K562 (cell line): ENCODE measurements at places on chromosomes 1 and 21.

DNA sequence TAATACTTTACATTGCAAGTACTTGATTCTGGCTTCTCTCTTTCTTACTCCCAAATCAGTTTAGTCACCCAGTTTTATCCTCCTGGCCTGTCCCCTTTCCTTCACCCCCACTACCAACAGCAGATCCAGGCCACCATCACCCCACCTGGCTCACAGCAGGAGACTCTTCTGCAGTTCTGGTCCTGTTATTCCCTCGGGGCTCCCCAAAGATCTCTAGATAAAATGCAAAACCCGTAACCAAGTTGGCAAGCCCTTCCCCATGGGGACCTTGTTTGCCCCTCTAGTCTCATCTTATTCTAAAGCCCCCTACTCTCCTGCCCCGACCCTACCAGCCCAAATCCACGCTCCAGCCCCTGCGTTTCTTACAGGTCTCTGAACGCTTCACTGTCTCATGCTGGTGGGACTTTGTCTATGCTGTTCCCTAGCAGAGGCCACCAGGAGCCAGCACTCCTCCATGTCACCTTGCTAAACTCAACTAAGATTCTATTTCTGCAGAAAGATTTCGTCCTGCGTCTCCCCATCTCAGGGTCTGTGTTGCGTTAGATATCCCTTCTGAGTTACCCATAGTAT lies 4.0 kb downstream of the ABCG1 start:
- H3K36me3 ChIP-seq, result no peaks in the 10 kb centered on the region
- no peaks in the 10 kb centered on the region; the same call in 2 of the 3 replicates for H3K4me1 ChIP-seq
- DNase-seq, result no peak

DNA sequence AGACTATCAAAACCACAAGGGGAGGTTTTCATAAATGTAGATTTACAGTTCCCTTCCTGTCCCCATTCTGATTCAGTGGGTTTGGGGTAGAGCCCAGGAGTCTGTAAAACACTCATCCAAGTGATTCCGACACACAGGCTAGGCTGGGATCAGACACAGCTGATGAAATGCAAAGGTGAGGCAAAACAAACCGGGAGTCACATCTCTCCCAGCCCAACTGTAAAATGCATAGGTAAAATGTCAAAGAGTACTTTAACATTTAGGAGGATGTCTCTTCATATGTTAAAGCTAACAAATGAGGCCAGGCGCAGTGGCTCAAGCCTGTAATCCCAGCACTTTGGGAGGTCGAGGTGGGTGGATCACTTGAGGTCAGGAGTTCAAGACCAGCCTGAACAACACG lies 45.0 kb downstream of the ZNF281 start:
- H3K4me1 ChIP-seq, result no peaks in the 10 kb centered on the region
- no peak for DNase-seq
- H3K27me3 ChIP-seq, result peaks cover 30% of the 10 kb centered on the region
- no peaks in the 10 kb centered on the region for H3K36me3 ChIP-seq
- no peak overlapping the region for H3K4me3 ChIP-seq

DNA sequence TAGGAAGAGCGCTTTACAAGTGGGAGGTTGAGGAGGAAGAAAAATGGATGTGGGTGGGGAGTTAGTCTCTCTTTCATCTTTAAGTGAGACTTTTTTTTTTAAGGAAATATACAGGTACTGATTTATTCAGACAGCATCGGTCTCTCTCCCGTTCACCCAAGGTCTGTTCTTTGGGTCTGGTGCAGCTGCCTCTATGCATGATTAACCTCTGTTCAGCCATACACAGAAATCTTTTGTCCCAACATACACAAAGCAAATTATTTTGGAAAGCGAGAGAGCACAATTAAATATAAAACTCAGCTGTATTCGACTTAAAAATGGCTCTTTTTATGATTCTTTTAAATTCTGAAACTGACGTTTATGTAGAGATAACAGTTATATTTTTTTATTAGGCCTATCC lies 11.0 kb downstream of the PROX1 start:
- no peak overlapping the region for H3K27ac ChIP-seq
- peaks cover 9% of the 10 kb centered on the region; the same call in 2 of the 3 replicates for H3K4me1 ChIP-seq
- H3K27me3 ChIP-seq, result peaks cover 14% of the 10 kb centered on the region
- H3K36me3 ChIP-seq, result no peaks in the 10 kb centered on the region
- H3K4me3 ChIP-seq, result no peak overlapping the region

DNA sequence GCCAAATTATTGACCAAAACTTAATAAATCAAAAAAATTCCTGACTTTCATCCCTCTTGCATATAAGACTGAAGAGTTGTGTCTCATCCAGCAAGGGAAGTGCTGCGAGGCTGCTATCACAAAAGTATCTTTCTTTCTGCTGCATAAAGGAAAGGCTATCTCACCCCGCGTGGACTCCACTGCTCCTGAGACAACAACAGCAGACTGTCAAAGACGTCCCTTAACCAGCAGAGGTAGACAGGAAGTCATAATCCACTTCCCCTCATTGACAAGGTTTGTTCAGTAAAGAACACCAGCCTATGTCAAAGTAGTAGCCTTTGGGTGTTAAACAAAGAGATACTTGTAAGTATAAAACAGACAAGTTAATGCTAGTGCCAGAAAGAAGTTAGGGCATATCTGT lies 29.4 kb downstream of the VPS26C start:
- peaks cover 76% of the 10 kb centered on the region for H3K36me3 ChIP-seq
- DNase-seq, result no peak
- H3K27ac ChIP-seq, result peak overlapping the region; percentile 2; the same call in 1 of the 3 replicates
- peaks cover 3% of the 10 kb centered on the region; the same call in 1 of the 2 replicates for H3K4me1 ChIP-seq
- no peaks in the 10 kb centered on the region for H3K27me3 ChIP-seq
- no peak overlapping the region for H3K4me3 ChIP-seq

DNA sequence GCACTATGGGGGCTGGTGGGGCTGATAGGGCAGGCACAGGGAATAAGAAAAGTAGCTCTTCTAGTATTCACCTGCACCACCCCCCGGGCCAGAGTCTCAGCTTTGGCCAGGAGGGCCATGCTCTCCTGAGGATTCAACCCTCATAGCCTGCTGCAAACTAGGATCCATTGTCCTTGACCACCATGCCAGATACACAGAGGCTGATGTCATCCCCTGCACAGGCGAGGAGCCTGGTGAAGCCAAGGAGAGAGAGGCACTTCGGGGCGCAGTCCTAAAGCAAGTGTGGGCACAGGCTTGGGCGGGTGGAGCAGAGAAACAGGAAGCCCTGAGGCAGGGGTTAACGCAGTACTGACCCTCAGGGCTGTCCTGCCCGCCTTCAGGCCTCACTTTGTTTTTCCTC lies 29.5 kb downstream of the TMEM53 start:
- DNase-seq, result no peak
- H3K4me1 ChIP-seq, result no peaks in the 10 kb centered on the region
- no peak overlapping the region for H3K27ac ChIP-seq
- H3K27me3 ChIP-seq, result no peaks in the 10 kb centered on the region
- no peak overlapping the region for H3K4me3 ChIP-seq

DNA sequence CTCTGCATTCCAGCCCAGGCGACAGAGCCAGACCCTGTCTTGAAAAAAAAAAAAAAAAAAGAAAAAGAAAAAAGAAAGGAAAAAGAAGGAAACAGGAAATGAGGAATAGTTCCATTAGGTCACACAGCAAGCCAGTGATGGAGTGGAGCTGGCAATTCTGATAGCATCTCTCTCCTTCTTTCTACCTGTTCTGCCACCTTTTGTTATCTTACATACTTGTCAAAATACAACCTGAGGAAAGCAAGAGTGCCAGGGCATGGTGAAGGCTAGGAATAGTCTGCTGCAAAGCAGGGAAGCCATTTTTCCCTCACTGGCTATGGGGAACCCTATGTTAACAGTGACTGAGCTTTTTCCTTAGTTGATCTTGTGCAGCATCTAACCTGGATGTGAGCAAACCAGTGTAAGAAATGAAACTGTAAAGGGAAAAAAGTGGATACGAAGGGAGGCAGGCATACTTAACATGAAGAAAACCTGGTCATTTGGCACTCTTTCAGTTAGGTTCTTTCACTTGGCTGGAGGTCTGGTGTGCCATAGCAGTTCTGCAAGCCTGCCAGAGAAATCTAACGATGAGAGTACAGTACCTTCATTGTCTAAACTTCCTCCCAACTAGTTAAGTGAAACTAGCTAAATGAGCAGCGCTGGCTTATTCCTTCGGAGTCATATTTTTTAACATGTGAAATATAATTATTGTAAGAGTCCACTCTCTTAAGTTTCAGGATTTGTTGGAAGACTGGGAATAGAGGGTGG lies 17.9 kb upstream of the THEM5 start:
- DNase-seq, result no peak
- peaks cover 27% of the 10 kb centered on the region; the same call in 2 of the 3 replicates for H3K36me3 ChIP-seq
- 0 out of 3 replicates have a peak, but pooled peaks cover 2% of the 10 kb centered on the region for H3K4me1 ChIP-seq
- no peaks in the 10 kb centered on the region; the same call in 2 of the 3 replicates for H3K27me3 ChIP-seq
- H3K27ac ChIP-seq, result no peak overlapping the region

GRCh38 chr1:232034556-232034955 lies 408.0 kb downstream of the DISC1 start:
- H3K4me3 ChIP-seq, result no peak overlapping the region
- no peaks in the 10 kb centered on the region for H3K4me1 ChIP-seq
- no peak overlapping the region for H3K27ac ChIP-seq
- no peaks in the 10 kb centered on the region for H3K36me3 ChIP-seq
- H3K27me3 ChIP-seq, result no peaks in the 10 kb centered on the region
- no peak for DNase-seq

- peaks cover 5% of the 10 kb centered on the region for H3K4me1 ChIP-seq
- peak overlapping the region; percentile 53; the same call in 2 of the 3 replicates for H3K27ac ChIP-seq
- H3K4me3 ChIP-seq, result no peak overlapping the region
- no peaks in the 10 kb centered on the region for H3K36me3 ChIP-seq
- no peaks in the 10 kb centered on the region for H3K27me3 ChIP-seq
Measured at GRCh38 chr1:151472856-151473731, 13.8 kb upstream of the POGZ start.

DNA sequence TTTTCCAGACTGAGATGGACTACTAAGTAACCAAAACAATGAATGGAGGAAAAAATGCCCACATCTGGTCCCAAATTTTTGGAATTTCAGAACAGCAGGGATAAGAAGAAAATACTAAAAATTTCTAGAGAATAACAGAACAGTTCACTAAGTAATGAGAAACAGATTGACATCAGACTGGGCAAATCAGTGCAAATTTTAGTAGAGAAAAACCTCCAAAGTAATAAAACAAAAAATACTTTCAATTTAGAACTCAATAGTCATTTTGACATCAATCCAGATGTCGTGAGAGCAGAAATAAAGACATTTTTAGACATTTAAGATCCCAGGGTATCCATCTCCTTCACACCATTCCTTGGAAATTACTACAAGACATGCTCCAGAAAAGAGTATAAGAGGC lies 39.3 kb downstream of the CRP start:
- H3K36me3 ChIP-seq, result no peaks in the 10 kb centered on the region
- DNase-seq, result no peak
- H3K27me3 ChIP-seq, result no peaks in the 10 kb centered on the region
- H3K4me3 ChIP-seq, result no peak overlapping the region

GRCh38 chr1:51264451-51264850 lies 28.4 kb downstream of the RNF11 start:
- H3K27me3 ChIP-seq, result no peaks in the 10 kb centered on the region
- peaks cover 21% of the 10 kb centered on the region; the same call in 2 of the 3 replicates for H3K4me1 ChIP-seq
- H3K36me3 ChIP-seq, result no peaks in the 10 kb centered on the region; the same call in 2 of the 3 replicates
- no peak overlapping the region for H3K4me3 ChIP-seq
- no peak for DNase-seq
- 0 out of 3 replicates have a peak overlapping the region, but pooled peaks have one; percentile 13 for H3K27ac ChIP-seq

DNA sequence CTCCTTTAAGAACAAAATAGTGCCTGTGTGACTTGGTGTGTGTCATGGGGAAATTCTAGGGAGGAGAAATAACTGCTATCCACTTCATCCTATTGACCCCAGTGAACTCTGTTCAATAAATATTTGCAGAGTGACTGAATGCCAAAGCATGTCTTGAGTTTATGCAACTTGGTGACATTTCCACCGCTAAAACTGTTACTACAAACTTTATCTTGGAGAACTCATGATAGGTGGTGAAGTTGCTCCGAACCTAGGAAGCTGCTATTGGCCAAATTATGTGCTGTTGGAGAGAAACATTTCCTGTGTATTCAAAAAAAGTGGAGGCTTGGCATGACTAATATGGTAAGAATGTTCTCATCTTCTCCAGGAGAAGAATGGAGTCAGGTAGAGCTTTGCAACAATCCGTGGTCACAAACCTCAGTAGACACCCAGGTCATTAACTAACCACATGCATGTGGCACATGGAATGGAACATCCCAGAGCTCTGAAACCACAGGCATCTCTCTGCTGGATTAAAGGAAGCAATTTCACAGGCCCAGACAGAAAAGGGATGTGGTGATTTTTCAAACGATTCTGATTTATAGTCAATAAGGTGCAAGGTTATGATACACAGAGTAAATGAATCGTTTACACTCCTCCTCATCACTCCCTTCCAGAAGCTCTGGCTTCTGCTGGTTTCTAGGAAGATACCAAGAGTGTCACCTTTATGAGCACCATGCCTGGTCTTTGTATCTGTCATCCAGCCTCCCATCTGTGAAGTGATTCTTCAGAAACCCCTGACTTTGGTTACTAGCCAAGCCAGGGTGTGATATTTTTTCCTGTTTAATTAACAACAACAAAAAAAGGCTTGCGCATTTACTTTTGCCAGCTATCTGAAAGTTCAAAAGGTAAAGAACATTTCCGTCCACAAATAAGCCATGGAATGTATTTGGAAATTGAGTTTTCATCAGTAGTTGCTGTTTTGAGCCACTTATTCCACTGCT lies 361.1 kb downstream of the TGFB2 start:
- H3K36me3 ChIP-seq, result no peaks in the 10 kb centered on the region
- H3K27me3 ChIP-seq, result no peaks in the 10 kb centered on the region
- no peak overlapping the region for H3K27ac ChIP-seq
- H3K4me1 ChIP-seq, result no peaks in the 10 kb centered on the region
- DNase-seq, result no peak

DNA sequence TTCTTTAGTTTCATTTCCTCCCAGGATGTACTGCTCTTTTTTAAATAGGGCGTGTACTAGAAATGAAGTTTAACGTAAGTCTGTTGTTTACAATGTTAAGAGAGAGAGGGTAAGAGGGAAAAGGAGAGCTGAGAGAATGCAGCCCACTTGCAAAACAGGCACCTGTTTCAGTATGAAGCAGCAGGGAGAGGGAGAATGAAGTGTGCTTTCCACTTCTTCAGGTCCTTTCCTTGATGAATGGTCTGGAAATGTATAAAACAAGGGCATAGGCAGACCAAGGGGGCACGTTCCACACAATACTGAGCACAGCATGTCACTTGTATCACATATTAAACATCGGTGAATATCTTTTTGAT lies 2.0 kb downstream of the KCNA3 start:
- no peak overlapping the region for H3K4me3 ChIP-seq
- H3K4me1 ChIP-seq, result no peaks in the 10 kb centered on the region
- no peaks in the 10 kb centered on the region for H3K36me3 ChIP-seq
- H3K27me3 ChIP-seq, result peaks cover 23% of the 10 kb centered on the region

- no peak overlapping the region for H3K4me3 ChIP-seq
- DNase-seq, result no peak
Measured at GRCh38 chr1:58249737-58250586, 296.6 kb downstream of the OMA1 start.

- no peak overlapping the region for H3K27ac ChIP-seq
- no peaks in the 10 kb centered on the region for H3K27me3 ChIP-seq
- no peak for DNase-seq
- H3K4me1 ChIP-seq, result no peaks in the 10 kb centered on the region
- no peak overlapping the region for H3K4me3 ChIP-seq
Measured at GRCh38 chr1:55747408-55747841, 532.3 kb upstream of the USP24 start.
